ENCODE measurements at places on chromosomes 13 and 19. TPM values are rescaled to one million over a fixed set of nuclear protein-coding genes. Genes with fewer than 3 reads are reported as not detected.

ZNF296 gene
- polyA plus RNA-seq: 2.9 TPM

KIR2DL3 gene
- polyA plus RNA-seq: 0.05 TPM

CERS1 gene
- polyA plus RNA-seq: 0.41 TPM

F7 gene
- 0.14 TPM for polyA plus RNA-seq

BRSK1 gene
- 2.9 TPM for polyA plus RNA-seq

CEACAM7 gene
- polyA plus RNA-seq: 1.8 TPM

LAMP1 gene
- 85.4 TPM for polyA plus RNA-seq

DNA sequence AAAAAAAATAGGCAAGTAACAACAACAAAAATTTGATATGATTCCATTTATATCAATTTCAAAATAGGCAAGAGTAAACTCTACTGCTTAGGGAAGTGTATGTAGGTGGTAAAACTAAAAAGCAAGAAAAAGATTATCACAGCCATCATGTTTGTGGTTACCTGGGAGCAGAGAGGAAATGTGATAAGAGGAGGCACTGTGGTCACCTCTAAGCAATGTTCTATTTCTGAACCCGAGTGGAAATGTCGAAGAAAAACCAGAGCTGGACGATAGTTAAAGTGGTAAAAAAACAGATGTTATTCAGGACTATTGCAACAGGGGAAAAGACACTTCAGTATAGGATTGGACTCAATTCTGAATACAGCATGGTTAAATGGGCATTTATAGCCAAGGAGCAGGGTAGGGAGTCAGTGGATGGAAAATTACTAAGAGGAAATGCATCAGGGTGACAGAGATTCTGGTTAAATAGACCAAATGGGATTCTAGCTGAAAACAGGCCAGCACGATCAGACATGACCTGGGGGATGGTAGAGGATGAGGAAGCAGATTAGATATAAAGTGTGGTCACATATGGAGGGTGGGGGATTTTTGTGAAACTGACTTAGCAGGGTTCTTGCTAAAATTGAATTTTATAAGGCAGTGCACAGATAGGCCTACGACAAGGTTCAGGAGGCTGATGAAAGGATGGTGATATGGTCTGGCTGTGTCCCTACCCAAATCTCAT lies 6.0 kb upstream of the TEX30 start:
- no peak for DNase-seq

DNA sequence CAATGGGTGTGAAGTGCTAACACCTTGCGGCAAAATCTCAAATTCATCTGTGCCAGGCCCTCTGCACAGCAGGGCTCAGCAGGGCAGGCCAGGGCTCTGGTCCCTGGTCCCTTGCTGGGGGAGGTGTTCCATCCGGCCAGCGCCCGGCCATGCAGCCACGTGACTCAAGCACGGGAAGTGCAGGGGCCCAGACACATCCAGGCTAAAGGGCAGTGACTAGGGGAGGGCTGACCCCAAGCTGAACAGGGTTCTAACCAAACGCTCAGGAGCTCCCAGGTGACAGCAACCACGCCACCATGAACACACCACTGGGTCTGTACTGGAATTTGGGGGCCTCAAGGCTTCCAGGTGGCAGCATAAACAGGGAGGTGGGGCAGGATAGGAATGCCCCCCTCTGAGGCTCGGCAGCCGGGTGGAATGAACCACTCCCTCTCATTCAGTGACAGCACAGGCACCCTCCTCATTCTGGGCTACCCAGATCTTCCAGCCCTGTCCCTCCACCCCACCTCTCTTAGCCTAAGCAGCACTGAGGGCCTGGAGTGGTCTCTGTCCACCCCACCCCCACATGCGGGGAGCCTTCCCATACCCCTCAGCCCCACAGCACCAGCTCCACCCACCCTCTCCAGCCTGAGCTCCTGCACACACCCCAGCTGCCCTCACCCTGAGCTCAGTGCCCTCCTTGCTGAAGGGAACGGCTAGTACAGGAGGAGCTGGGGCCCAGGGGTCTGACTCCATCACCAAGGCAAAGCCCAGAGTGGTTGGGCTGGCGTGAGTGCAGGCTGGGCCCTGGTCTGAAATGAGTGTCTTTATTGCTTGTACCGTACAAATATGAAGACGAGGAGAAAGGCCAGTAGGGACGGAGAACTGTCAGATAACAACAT lies 5.3 kb upstream of the CCNP start:
- DNase-seq: no peak

DNA sequence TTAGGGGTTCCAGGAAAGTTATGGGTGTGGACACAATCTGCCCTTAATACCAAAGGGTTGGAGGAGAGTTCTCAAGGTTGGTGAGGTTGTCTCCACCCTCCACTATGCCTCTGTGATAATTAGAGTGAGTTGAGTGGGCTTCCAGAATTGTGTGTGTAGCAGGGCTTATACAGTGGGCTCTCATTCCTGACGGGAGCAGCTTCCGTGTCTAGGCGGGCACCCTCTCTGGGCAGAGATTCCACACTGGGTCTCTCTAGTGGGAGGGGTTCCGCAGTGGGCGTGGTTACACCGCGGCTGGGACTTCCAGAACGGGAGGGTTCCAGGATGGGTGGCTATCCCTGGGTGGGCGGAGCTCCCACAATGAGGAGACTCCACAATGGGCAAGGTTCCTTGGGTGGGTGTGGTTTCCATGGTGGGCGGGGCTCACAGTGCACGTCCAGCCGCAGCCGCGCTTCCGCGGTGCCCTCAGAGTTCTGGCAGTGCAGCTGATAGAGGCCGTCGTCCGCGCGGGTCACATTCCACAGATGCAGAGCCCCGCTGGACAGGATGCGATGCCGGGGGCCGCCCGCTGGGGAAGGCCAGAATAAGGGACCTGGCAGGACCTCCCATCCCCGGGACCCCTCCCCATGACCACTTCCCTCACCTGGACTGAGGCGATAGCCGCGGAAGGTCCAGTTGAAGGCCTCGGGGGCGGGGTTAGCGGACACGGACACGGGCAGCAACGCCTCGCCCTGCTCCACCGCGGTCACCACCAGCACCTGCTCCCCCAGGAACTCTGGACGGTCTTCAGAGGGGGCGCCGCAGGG lies 8.4 kb downstream of the NPHS1 start:
- DNase-seq: no peak

DNA sequence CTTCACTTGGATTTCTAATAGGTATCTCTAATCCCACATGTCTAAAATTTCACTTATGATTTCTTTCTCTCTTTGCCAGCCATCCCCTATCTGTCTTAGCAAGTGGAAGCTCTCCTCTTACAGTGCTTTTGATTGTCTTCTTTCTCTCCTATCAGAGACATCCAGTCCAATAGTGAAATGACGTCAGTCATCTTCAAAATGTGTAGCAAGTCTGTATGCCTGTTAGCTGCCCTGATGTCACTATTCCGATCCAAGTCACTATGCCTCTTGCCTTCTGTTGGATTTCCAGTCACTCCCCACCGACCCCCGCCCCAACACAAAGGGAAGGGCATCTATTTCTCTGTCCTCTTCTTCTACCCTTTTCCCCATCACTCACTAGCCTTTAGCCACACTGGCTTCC lies 96.4 kb downstream of the WASF3 start:
- no peak for DNase-seq

DNA sequence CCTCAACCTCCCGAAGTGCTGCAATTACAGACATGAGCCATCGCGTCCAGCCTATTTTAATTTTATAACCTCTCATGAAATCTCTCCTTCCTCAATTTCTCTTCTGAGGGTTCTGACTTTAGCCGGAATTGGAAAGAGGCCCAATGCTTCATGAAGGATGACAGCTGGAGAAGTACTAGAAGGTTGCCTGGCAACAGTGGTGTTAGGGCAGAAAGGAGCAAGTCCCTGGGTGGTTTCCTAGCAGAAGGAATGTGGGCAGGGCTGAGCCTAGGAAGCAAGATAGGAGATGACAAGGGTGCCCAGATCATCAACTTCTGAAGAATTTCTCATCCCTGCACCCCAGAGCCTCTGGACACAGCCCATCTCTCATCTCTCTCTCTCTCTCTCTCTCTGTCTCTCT lies 25.8 kb downstream of the CACNG6 start:
- DNase-seq: no peak

GRCh38 chr19:7833225-7834099 lies 3.4 kb downstream of the EVI5L start:
- no peak for DNase-seq

- no peak for DNase-seq
Measured at GRCh38 chr19:13109361-13110098, 6.9 kb upstream of the LYL1 start.

GRCh38 chr13:80988391-80989151 lies 647.6 kb upstream of the SPRY2 start:
- no peak for DNase-seq

DNA sequence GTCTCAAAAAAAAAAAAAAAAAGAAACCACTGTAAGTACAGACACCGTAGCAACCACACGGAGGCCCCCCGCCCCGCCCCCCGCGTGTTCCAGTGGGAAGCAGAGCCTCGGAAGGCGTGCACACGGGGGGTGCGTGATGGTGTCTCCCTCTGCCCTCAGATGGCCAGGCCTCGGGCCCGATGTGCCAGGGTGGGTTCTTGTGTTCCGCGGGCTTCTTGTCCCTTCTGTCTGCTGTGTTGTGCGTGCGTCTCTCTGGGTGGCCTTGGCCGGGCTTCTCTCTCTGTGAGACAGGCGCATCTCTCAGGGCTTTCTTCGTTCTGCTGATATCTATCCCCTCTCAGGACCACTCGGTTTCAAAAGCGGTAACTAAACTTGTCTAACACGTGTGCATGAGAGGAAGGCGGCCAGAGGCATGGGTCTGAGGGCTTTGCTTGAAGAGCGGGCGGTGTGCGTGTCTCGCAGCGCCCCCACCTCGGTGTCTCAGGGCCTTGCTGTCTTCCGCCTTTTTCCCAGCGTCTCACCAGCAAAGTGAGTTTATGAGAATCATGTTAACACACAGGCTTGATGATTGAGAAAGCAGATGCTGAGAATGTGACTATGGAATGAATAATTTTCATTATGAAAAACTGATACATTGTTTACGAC lies 12.6 kb downstream of the ATP11A start:
- no peak for DNase-seq

DNA sequence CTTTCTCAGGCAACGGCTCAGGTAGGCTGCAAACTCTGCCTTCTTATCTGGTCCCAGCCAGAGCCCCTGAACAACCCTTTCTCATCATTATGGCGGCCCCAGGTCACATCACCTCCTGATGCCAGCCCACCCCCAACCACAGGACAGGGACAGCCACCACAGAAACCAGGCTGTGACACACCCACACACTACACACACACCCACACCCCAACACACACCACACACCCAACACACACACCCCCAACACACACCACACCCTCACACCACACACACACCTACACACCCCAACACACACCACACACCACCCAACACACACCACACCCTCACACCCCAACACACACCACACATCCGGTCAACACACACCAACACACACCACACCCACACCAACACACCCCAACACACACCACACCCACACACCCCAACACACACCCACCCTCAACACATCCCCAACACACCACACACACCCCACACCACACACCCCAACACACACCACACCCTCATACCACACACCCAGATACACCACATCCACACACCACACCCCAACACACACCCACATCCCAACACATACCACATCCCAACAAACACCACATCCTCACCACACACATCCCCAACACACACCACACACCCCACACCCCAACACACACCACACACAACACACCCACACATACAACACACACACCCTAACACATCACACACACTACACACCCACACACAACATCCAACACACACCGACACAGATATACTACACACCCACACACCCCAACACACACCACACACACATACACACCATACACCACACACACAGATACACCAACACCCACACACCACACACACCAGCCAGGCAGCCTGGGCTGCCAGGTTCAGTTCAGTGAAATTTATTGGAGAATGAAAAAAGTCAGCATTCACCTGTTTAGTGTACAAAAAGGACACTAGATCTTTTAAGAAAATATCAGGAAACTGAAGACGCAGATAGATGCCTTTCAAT lies 4.2 kb upstream of the ISYNA1 start:
- DNase-seq: no peak

- DNase-seq: no peak
Measured at GRCh38 chr19:35455616-35456201, 7.7 kb downstream of the FFAR2 start.

DNA sequence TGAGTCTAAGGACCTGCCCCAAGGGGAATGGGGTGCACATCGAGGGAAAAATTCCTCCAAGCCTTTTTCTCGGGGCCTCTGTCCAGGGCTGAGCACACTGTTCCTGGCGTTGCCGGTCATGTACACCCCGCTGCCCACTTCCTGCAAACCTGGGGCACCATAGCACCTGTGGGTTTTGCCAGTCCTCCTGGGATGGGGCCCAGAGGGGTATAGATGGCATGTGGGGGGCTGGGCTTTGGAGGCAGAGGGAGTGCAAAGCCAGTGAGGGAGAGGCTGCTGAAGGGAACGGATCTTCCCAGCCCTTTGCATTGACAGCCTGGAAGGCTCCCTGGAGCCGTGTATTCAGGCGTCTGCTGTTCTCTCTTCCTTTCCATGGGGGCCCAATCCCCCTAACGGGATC lies 187.3 kb downstream of the ZNF536 start:
- no peak for DNase-seq

GRCh38 chr13:107375701-107376340 lies 807.9 kb upstream of the ARGLU1 start:
- no peak for DNase-seq

GRCh38 chr13:102877303-102877702 lies 31.5 kb downstream of the ERCC5 start:
- no peak for DNase-seq

- no peak for DNase-seq
Measured at GRCh38 chr19:14363183-14364097, 17.8 kb upstream of the ADGRE5 start.

DNA sequence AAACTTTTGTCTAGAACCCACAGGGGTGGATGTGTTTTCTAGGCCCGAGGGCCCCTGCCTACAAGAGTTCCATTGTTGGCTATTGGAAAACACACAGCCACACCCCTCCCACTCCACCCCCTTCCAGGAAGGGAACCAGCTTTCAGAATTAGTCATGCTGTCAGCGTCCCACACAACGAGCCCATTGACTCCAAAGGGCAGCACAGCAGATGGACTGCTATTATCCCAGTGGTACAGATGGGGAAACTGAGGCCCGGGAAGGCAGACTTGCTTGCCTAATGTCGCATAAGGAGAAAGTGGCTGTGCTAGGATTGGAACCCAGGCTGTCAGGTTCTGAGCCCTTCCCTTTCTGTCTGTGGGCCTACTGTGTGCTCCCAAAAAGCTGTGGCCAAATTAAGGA lies 8.1 kb upstream of the FXYD3 start:
- no peak for DNase-seq

Data from thymus (tissue), 14 donors.